Amygdala (tissue), 56 donors: ENCODE measurements at places on chromosomes 7 and 10.

- no peak for DNase-seq
These were observed 60.8 kb downstream of the PHTF2 start for GRCh38 chr7:77859343-77859742.

- DNase-seq: no peak
These were observed 451.0 kb downstream of the GRM8 start for GRCh38 chr7:126801733-126802132.

DNA sequence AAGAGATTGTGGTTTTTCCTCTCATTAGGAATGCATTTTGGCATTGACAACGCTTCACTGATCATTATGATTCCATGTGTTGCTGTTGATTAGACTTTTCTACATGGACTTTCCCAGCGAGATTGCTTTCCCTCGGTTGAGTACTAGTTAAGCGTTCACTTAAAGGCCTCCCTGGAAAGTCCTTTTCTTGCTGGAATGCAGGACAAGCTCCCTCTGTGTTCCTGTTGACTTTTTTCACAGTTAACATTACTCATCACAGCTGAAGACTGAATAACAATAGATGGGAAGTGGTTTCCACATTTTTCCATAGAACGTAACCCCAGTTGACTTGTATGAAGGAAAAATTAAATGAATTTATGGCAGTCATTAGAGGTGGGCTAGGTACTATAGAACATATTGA lies 2.6 kb upstream of the CAV1 start:
- DNase-seq: no peak

- no peak for DNase-seq
These were observed 59.4 kb downstream of the HTR7 start for GRCh38 chr10:90798482-90798881.

GRCh38 chr7:140285938-140286337 lies 109.2 kb upstream of the KDM7A start:
- DNase-seq: no peak

DNA sequence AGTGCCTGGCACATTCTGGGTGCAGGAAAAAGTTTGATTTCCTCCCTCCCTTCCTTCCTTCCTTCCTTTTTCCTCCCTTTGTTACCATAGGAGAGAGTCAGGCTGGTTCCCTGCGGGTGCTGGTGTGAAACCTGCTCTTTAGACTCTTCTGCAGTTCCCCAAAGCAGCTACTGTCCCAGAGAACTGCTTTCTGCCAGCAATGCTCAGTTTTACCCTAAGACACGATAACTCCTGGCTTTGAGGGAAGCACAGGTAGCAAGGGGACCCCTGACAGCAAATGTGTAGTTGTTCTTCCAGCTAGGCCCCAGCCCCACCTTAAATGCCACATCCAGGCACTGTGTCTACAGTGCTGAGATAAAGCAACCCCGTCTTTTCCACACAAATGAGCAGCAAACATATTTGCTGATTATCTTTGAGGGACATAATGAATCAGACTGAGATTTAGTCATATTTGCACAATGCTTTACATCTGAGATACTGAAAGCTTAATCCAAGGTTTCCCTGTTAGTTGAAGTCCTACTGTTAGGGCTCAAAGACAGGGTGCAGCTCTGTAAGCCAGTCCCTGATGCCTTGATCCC lies 55.5 kb downstream of the MET start:
- DNase-seq: no peak

DNA sequence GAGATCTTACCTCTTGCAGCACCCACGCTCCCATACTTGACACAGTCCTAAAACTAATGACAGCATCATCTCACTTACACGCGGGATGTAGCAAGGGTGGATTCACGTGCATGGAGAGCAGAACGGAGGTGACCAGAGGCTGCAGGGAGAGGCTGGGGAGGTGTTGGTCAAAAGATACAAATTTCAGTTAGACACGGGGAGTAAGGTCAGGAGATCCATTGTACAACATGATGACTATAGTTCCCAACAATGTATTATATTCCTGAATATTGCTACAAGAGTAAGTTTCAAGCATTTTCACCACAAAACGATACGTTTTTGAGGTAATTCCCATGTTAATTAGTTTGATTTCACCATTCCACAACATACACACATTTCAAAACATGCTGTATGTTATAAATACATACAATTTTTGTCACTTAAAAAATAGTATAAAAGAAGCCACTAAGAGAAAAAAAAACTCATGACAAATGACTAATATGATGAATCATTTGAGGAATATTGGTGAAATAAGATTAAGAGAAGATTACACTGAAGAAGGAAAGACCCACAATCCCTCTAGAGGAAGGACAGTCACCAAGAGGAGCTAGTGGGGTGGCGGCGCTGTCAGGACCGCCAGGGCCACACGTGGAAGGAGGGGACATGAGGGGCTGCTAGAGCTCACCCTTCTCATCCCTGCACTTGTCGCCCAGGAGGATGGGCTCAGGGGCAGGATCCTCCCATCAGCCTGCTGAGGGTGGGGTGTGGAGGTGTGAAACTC lies 49.4 kb upstream of the EGFR start:
- DNase-seq: no peak

DNA sequence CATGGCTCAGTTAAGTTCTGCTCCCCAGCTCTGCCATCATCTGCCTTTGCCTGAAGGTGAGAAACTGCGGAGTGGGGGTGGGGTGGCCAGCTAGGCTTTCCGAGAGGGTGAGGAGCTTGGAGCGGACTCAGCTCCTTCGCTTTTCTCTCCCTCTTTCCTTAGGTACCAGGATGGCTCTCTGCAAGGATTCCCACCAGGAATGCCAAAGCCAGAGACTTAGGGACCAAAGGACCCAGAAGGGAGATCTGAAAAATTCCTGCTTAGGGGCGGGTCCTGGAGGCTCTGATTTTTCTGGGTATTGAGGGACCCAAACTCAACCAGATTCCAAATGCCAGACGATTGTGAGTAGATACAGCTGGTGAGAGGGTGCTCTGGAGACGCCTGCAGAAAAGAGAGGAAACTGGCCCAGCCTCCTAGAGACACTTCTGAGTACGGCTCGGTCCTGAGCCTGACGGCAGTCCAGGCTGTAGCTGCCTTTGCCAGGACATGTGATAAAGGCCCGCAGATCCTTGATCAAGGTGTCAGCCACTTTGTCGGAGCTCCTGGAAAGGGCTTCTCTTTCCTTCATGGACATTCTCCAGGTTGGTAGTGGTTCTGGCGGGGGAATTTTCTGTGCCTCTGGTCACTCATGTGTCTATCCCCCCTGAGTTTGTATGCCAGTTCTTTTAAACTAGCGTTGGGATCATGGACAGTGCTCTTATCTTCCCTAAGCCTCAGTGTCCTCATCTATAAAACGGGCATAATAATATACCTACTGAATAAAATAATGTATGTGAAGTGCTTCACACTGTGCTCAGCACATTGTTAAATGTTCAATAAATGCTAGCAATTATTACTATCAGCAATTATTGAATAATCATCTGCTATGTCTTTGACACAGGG lies 42.5 kb upstream of the BTRC start:
- DNase-seq: no peak

DNA sequence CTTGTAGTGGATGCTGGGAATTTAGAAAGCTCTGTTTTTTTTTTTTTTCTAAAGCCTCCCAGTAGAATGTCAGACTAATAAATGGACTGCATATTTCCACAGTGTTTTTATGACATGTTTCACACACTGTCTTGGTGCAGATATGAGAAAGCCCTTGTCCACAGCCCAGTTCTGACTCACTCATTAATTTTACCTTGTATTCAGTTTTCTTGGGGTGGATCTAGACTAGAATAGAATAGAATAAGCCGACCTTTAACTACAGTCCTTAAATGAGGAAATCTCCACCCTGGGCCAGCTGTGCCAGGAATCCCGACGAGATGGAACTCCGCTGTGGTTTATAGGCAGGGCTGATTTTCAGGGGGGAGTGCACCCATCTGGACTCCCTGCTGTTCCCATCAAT lies 274.7 kb downstream of the NRG3 start:
- no peak for DNase-seq

- DNase-seq: no peak
These were observed 128.6 kb downstream of the TRRAP start for GRCh38 chr7:99006739-99007424.

DNA sequence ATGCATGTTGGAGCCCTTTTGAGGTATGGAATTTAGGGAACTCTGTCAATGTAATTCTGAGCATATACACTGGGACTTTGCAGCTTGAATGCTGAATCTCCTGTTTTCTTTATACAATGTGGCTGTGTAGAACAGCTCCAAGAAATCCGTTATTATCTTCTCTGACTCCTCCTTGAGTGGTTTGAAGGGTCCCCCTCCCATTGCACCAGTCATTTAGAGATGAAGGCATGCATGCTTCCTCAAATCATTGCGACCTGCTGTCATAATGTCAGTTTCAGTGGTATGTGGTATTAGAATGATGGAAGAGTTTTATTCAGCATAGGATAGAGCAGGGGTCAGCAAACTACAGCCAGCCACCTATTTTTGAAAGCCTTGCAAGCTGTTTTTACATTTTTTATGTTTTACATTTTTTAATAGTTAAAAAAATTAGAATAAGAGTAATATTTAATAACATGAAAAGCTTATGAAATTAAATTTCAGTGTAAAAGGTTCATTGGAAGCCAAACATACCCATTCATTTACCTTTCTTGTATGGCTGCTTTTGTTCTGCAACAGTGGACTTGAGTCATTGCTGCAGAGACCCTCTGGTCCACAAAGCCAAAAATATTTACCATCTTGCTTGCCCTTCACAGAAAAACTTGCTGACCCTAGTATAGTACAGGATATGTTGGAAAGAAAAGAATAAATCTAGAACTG lies 8.1 kb downstream of the STK17A start:
- no peak for DNase-seq

- DNase-seq: no peak
These were observed 205.3 kb downstream of the BUB3 start for GRCh38 chr10:123359539-123359938.

DNA sequence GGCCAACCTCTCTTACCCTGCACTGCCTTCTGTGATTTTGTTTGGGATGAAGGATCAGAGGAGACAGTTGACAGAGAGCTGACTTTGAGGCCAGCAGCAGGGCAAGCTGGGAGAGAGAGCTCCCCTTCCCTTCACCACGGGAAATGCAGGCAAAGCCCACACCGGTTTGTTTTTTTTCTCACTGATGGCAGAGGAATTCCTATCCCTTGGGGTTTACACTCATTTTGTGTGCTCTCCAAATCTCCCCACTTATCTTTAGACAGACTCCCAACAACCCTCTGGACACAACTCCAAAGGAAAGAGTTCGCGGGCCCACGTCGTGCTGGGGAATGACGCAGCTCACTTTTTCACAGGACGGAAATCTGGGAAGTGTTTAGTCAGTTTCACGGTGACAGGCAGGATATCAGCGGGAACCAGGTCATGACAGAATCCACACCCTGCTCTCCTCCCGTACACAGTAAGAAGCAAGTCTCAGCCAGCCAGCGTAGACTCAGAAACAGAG lies 68.3 kb upstream of the FAM171A1 start:
- DNase-seq: no peak

- no peak for DNase-seq
These were observed 70.6 kb downstream of the AP3M1 start for GRCh38 chr10:74079936-74080590.

GRCh38 chr7:116828281-116828680 lies 34.1 kb upstream of the CAPZA2 start:
- DNase-seq: no peak

GRCh38 chr10:87767253-87767652 lies 50.8 kb downstream of the ATAD1 start:
- DNase-seq: no peak

GRCh38 chr7:91263384-91264045 lies 718 bp upstream of the FZD1 start:
- DNase-seq: no peak

- DNase-seq: no peak
These were observed 598 bp upstream of the AMZ1 start for GRCh38 chr7:2687338-2687869.
